ENCODE measurements at places on chromosomes 11 and 22.

DNA sequence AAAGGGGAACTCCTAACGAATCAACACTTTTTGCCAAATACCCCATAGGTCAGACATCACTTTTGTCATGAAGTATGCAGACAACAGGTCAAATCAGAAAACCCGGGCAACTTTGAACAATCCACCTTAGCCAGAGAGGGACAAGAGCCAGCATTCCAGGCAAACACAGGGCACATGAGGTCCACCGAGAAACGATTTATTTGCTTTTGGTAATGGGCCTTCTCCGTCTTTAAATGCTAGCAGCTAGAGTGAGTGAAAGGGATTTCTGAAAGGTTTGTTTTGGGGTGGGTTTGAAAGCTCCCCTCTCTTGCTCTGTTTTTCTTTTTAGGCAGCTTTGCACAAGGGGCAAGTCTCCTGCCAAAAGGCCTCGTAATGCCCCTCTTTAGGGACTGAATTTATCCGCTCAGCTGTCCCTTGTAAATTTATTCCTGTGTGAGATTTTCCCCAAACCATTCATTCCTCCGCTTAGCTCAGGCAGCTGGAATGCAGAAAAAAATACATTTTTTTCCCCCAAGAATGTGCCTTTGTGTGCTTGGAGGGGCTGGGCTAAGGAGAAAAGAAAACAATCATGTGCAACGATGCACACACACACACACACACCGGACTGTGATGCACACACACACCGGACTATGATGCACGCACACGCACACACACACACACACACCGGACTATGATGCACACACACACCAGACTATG lies 196.9 kb downstream of the SNX19 start:
- DNase-seq: no peak

DNA sequence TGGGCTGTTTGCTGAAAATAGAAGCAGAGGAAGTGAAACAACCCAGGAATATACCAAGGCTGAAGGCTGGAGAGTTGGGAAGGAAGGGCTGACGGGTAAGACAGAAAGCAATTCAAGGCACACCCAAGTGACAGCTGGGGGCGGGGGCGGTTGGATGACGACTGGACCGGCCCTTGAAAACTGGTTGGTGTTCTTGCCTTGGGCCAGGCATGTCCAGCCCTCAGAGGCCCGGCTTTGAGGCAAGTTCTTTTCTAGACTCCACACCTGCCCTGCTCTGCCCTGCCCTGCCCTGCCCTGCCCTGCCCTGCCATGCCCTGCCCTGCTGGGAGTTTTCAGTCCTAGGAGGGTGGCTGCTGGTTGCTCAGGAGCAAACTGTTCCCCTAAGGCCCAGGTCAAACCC lies 34.2 kb upstream of the CACNG2 start:
- DNase-seq: no peak

- DNase-seq: no peak
These were observed 20.7 kb upstream of the P2RY2 start for GRCh38 chr11:73197348-73197747.

DNA sequence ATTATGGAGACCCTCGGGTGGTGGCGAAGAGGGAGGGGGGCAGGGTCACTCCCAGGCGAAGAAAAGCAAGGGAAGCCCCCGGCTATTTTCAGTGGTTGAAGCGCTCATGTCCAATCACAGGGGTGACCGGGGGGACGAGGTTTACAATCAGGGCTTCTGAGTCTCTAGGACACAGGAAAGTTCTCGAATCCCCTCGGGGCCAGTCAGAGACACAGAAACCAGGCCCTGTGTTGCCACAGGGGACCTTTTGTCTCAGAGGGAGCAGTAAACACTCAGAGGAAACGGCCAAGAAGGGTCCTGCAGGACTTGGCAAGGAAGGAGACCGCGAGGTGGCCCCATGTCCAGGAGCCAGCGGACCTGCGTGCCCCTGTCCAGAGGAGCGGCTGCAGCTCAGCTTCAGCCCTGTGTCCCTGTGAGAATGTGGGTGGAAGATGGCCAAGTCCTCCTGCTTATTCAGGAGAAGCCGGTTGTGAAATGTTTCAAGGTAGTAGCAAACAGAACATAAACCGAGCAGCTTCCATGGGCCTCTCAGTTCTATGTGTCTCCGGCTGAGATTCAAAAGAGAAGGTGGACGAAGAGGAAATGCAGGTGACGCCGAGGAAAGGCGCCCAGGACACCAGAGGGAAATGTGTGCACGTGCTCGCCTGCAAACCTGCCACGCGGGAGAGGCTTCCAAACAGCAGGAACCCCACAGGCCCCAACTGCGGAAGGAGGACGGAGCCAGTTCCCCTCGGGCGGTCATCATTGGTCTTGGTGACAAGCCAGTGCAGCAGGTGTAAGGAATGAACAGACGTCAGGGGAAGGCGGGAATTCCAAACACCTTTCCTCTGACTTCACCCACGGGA lies 357.6 kb downstream of the BRD1 start:
- DNase-seq: no peak

DNA sequence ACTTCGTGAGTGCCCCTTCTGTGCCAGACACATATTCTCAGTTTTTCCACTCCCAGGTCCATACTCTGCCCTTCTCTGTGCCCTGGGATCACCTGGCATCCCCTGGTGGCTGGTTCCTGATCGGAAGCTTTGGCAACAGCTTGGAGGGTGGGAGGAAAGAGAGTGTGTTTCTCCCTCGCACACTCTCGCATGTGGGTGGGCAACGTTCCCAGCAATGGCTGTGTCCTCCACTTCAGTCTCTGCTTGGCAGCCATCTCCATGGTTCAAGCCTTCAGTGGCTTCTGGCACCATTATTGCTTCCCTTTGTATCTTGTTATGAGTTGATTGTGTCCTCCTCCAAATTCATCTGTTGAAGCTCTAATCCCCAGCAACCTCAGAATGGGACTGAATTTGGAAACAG lies 342.7 kb upstream of the SYN3 start:
- DNase-seq: no peak

- no peak for DNase-seq
These were observed 2.0 kb upstream of the KRTAP5-6 start for GRCh38 chr11:1694846-1695547.

- DNase-seq: peak; percentile 100
These were observed 7.5 kb upstream of the WEE1 start for GRCh38 chr11:9565822-9566560.

DNA sequence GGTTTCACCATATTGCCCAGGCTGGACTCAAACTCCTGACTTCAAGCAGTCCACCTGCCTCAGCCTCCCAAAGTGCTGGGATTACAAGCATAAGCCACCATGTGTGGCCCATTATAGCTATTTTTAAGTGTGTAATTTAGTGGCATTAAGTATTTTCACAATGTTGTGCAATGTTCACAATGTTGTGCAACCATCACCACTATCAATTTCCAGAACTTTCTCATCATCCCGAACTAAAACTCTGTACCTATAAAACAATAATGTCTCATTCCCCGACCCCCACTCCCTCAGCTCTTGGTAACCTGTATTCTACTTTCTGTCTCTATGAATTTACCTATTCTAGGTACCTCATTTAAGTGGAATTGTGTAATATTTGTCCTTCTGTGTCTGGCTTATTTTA lies 7.5 kb downstream of the CFAP68 start:
- DNase-seq: no peak

All from AG04449 (cell line).